ENCODE measurements at places on chromosomes 2 and 18. TPM values are rescaled to one million over a fixed set of nuclear protein-coding genes. Genes with fewer than 3 reads are reported as not detected.

L3MBTL4 gene
- 4.6 TPM for total RNA-seq

AQP12A gene
- 0.97 TPM for total RNA-seq

ALK gene
- total RNA-seq: 7.7 TPM

ALPG gene
- 0.88 TPM for total RNA-seq

EMX1 gene
- total RNA-seq: 0.97 TPM

CD8B gene
- total RNA-seq: 0.93 TPM

DCDC2C gene
- not detected for total RNA-seq

DNAH6 gene
- total RNA-seq: 3.8 TPM

C2orf72 gene
- 16.7 TPM for total RNA-seq

KIAA2012 gene
- total RNA-seq: 1.3 TPM

DARS1 gene
- 46.0 TPM for total RNA-seq

ACKR3 gene
- total RNA-seq: 44.6 TPM

PGAP1 gene
- 45.1 TPM for total RNA-seq

RTP5 gene
- total RNA-seq: not detected

DNPEP gene
- 54.1 TPM for total RNA-seq

ANKRD30B gene
- not detected for total RNA-seq

CASP10 gene
- 1.6 TPM for total RNA-seq

AQP12B gene
- 0.10 TPM for total RNA-seq

KLHL41 gene
- 0.38 TPM for total RNA-seq

REG3A gene
- total RNA-seq: 4.0 TPM

TMEM163 gene
- 4.0 TPM for total RNA-seq

VWC2L gene
- total RNA-seq: 0.17 TPM

ANKAR gene
- total RNA-seq: 2.0 TPM

COL4A4 gene
- 1.9 TPM for total RNA-seq

ANKRD62 gene
- not detected for total RNA-seq

ASB18 gene
- not detected for total RNA-seq

UGT1A9 gene
- not detected for total RNA-seq

TCF7L1 gene
- 27.4 TPM for total RNA-seq

DNAJC5G gene
- total RNA-seq: not detected

ACADL gene
- total RNA-seq: 2.1 TPM

SCYGR1 gene
- not detected for total RNA-seq

DSC1 gene
- total RNA-seq: 1.6 TPM

FOSL2 gene
- total RNA-seq: 100 TPM

ACTG2 gene
- total RNA-seq: 4.2 TPM

MYOM1 gene
- 2.0 TPM for total RNA-seq

C18orf54 gene
- total RNA-seq: 18.4 TPM

TXNDC2 gene
- total RNA-seq: not detected

CNRIP1 gene
- 0.36 TPM for total RNA-seq

CCBE1 gene
- total RNA-seq: 51.3 TPM

TMEM200C gene
- 3.0 TPM for total RNA-seq

CNDP1 gene
- 0.48 TPM for total RNA-seq

LIPG gene
- total RNA-seq: 16.9 TPM

SNED1 gene
- 9.7 TPM for total RNA-seq

SEH1L gene
- 39.1 TPM for total RNA-seq

KIF5C gene
- 38.9 TPM for total RNA-seq

RFTN2 gene
- 0.07 TPM for total RNA-seq

ZNF24 gene
- 52.6 TPM for total RNA-seq

PTH2R gene
- total RNA-seq: 0.87 TPM
